ENCODE measurements at places on chromosomes 3 and 15.

DNA sequence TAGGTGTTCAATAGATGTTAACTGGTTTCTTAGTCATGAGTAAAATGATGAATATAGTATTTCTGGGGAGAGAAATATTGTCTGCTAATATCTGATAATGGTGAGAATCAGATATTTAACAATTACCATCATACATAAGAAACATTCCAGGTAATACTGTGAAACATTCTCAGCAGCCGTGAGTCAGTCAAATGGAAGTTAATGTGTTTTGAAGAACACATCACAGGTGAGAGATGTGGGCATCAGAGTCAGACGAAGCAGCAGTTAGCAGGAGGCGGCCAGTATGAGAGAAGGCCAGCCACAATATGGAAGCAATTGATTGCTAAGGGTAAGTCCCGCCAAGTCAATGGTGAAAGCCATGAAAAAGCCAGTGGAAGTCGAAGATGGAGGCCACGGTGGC is 1035.9 kb downstream of the TUSC7 start:
- no peak for DNase-seq

DNA sequence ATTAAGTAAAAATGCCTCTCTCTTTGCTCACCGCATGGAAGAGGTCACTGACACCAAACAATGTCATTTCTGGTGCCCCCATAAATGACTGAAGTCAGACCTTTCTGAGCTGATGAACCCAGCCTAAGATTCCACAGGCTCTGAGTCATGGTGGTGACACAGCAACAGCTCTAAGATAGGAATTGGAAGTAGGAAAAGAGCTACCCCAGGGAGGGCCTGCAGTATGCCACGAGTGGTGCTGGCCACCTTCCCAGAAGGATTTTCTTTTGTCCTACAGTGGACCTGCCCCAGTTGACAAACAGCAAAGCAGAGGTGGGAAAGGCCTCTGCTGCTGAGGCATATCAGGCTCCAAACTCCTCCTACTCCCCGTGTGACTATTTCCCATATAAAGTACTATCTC is 208.1 kb downstream of the MINAR1 start:
- no peak for DNase-seq

GRCh38 chr3:140207541-140207940 is 272.6 kb downstream of the CLSTN2 start:
- DNase-seq: no peak

- DNase-seq: no peak
Observed at GRCh38 chr15:93362203-93362602, 273.2 kb upstream of the RGMA start.

GRCh38 chr3:120182613-120183511 is 88.6 kb upstream of the GSK3B start:
- DNase-seq: no peak

DNA sequence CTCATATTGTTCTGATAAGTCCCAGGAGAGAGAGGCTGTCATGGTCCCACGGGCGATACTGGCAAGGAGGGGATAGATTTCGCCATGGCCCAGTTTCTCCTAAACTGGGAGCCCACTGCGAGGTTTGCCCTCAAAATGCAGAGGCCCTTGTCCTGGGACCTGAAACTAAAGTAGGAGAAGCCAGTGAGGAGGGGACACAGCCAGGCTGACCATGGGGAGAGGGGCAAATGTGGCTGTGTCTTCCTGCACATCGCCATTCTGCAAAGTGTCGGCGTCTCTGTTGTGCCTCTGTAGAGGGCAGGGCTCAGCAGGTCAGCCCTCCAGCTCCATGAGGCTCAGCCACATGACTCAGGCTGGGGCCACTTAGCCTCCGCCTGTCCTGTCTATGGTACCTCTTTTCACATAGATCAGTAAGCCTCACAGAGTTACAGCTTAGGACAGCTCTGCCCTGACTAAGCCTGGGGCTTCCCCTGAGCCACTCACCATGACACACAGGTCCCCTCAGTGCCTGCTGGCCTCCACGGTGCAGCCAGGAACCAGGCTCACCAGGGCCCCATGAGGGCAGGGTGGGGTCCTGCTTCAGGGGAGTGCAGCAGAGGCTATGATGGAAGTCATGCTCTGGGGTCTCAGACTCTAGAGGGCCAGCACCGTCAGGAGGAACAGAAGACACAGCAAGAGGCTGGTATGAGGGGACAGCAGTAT is 28.6 kb upstream of the PLXNA1 start:
- DNase-seq: no peak

GRCh38 chr15:70528270-70528706 is 235.1 kb downstream of the UACA start:
- DNase-seq: no peak

DNA sequence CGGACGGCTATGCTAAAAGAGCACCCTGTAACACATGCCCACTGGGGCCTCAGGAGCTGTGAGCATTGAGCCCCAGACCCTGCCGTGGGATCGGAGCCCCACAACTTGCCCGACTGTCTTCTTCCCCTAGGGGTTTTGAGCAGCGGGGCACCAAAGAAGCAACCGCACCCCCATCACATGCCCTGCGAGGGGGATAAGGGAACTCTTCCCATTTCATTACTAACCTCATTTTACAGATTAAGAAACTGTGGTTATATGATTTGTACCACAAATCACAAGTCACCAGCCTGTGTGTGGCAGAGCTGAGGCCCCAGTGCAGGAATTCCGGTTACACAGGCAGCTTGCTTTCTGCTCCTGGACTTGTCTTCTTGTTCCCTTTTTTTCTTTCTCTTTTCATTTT is 86.2 kb downstream of the CD47 start:
- no peak for DNase-seq

- DNase-seq: no peak
Observed at GRCh38 chr3:128923576-128923975, 44.2 kb downstream of the ACAD9 start.

GRCh38 chr3:27677565-27677964 is 44.6 kb downstream of the EOMES start:
- no peak for DNase-seq

DNA sequence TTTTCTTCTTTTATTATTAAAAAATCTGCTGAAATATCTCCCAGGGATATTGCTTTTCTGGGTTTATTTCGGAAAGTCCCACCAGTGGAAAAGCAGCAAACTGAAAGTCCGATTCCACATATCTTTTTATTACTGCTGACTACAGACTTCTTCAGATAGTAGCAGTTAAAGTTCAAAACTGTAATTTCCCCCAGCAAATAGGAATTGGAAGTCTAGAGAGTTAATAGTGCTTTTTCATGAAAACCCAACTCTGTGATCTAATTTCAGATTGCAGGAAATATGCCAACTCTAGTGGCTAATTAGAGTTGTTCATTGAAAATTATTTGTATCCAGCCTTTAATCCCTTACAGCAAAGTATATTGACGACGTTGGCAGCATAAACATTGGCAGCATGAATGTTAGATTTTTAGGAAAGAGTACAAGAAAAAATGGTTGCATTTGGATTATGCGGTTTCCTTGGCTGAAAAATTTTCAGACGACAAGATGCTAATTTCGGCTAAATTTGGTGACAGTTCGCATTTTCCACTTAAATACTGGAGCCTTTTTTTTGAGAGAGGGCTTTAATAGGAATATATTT is 472.9 kb upstream of the CBLB start:
- no peak for DNase-seq

- no peak for DNase-seq
Observed at GRCh38 chr3:113165841-113166240, 45.5 kb upstream of the BOC start.

DNA sequence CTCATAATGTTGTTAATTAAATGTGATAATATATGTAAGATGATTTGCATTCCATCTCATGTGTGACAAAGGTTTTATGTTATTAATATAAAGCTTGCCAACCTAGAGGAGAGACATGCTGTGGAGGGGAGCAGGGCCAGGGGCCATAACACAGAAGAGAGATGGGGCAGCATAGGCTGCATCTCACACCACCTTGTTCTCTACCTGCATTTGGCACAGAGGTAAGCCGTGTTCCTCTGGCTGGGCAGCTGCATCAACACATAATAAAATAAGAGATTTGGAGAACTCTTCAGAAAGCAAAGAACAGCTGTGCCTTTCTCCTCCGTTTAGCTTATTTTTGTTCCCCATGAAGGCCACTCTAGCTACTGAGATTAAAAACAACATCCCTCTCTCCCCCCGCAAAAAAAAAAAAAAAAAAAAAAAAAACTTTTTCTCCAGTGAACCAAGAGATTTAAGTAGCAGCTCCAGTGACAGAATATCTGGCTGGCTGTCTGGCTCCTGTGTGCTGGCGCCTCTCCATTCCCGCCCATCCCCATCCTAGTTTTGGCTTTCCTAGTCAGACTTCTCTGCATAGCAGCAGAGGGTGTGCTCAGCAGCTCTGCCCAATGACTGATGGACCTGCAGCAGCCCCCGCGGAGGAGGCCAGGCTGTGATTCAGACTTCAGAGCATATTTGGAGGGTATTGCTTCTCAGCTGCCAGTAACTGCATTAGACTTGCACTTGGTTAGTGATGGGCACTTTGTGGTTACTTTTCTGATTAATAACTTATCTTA is 52.2 kb upstream of the STXBP5L start:
- no peak for DNase-seq

DNA sequence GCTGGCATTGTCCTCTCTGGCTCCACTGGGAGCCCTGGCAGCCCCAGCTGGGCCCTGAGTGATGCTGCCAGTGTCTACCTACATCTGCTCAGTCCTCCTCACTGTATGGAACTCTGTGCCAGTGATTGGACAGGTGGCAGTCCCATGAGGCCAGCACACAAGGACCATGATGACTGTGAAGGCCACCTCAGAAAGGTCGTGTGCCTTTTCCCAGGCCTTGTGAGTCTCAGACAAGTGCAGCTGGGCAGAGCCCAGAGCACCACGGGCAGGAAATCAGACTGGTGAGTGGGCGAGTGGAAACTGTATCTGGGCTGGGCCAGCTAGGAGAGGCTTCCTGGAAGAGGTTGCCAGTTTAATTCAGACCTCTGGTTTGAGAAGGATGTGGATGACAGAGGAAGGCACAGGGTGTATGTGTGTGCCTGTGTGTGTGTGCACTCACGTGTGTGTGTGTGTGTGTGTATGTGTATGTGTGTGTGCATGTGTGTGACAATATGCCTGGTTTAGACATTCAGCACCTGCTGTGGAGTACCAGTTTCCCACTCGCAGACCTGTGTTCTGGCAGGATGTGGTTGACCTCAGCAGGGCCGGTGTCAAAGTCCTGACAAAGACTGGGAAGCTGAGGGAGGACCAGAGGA is 7.0 kb downstream of the MAPKAPK3 start:
- no peak for DNase-seq

DNA sequence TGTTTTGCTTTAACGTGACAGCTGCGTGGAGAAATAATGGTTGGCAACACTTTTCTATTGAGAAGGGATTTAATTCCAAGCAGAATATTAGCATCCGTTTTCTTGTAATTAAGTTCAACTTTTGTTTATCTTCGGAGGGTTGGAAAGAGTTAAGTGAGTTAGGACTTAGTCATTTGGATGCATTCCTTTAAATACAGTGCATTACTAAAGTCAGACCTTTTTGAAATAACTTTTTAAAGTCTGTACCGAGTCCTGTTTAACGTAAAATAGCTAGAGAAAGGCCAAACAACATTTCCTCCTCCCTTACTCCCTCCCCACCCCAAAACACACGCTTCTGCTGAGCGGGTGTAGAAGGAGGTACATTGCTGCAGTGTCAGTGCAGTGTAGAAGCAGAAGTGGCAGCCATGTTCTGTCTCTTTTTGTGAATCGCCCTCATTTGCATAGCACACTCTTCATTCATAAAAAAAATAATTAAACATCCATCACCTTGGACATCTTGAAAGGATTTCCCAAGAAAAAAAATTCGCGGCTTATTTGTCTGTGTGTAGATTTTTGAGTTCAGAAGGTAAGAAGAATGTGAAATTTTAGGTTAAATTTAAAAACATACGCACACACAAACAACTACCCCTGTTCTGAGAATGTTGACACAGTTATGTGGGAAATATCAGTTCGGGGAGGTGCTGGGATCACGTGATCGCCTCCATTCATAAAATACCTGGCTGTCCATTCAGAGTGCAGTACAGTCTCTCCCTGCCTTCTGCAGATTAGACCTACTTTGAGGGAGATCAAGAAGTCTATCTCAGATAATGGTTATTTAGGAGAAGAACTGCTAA is 1.6 kb downstream of the SPRED1 start:
- peak; percentile 17 for DNase-seq

DNA sequence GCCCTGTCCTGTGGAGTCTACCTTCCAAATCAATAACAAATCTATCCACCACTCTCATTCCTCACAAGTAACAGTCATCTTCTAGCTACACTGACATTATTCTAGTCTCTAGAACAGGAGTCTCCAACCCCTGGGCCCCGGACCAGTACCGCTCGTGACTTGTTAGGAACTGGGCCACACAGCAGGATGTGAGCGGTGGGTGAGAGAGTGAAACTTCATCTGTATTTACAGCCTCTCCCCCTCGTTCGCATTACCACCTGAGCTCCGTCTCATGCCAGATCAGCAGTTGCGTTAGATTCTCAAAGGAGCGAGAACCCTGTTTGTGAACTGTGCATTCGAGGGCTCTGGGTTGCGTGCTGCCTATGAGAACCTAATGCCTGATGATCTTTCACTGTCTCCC is 31.9 kb downstream of the ROBO2 start:
- DNase-seq: no peak

GRCh38 chr15:45903283-45903682 is 268.5 kb downstream of the SQOR start:
- DNase-seq: no peak

GRCh38 chr3:130826516-130827182 is 67.2 kb upstream of the ATP2C1 start:
- no peak for DNase-seq

GRCh38 chr3:141442446-141442845 is 44.4 kb upstream of the RASA2 start:
- DNase-seq: no peak

DNA sequence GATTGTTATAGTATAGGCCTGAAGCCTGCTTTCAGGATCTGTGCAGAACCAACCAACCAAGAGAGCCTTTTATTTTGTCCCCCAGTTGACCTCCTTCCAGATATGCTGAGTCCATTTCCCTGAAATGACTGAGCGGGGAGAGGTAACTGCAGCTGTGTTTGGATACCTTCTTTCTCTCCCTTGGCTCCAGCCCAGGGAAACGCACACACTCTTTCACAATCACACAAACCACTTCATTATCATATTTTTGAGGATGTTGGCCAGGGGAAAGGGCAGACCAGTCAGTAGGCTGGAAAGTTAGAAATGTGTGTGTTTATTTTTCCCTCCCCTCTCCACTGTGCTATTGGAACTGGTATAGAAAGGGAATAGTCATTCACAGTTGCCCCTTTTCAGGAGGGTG is 417.7 kb upstream of the TBL1XR1 start:
- DNase-seq: no peak

DNA sequence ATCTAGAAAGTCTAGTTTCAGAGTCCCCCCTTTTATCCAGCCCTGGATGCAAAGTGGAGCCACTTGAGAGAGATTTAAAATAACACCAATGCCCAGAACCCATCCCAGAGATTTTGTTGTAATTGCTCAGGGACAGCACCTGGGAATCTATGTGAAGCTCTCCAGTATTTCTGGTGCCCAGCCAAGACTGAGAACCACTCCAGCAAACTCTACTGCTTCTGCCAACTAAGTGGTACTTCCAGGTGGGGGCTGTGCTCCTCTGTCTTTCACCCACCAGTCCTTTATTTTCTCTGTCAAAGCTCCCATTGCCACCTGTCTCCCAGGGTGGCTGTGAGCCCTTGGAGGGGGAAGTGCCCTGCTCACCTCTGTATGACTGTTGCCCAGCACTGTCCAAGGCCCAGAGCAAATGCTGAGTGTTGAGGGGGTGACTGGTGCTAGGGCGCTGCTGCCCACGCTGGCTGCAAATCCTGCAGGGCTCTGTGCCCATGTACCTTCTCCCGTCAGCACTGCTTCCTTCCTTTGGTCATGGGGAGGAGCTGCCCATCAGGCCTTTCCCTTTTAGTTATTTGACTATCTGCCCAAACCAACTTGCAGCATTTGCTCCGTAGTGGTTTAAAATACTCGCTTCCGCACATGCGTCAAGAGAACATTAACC is 9.4 kb downstream of the CLSTN2 start:
- no peak for DNase-seq

All from activated T-helper 1 cell treated with Interleukin-2 at 50 U/mL for 16 hours (primary cell).